Heart right ventricle (tissue), 16 donors: ENCODE measurements at places on chromosomes 2 and 18.

GRCh38 chr18:10877987-10878386 lies 271.4 kb downstream of the PIEZO2 start:
- no peak overlapping the region for H3K27ac ChIP-seq
- no peaks in the 10 kb centered on the region for H3K27me3 ChIP-seq
- H3K4me1 ChIP-seq: no peaks in the 10 kb centered on the region
- DNase-seq: no peak
- no peaks in the 10 kb centered on the region for H3K36me3 ChIP-seq

DNA sequence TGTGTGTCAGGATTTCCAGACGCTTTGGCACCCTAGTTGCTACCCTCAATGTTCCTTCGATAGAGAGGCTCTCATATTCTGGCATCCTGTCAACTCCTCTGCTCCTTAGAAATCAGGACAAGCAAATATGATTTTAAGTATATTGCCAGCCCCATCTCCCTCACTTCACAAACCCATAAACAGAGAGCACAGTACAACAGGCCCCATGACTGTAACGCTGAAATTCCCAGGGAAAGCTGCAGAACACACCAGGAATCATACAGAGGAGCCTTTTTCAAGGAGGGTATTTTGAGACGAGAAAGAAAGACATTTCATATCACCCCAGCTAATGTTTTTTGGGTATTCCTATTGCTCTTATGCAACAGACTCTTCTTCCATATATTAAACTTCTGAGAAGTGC lies 162.9 kb downstream of the NAPG start:
- no peak overlapping the region for H3K4me3 ChIP-seq
- H3K27me3 ChIP-seq: no peaks in the 10 kb centered on the region
- H3K4me1 ChIP-seq: no peaks in the 10 kb centered on the region
- no peak overlapping the region for H3K27ac ChIP-seq
- H3K36me3 ChIP-seq: no peaks in the 10 kb centered on the region
- DNase-seq: no peak

- H3K4me1 ChIP-seq: no peaks in the 10 kb centered on the region
- no peak overlapping the region for H3K27ac ChIP-seq
- no peak for DNase-seq
- H3K36me3 ChIP-seq: no peaks in the 10 kb centered on the region
- no peaks in the 10 kb centered on the region for H3K27me3 ChIP-seq
Measured at GRCh38 chr2:16326711-16327300, 338.8 kb downstream of the CYRIA start.

- H3K4me1 ChIP-seq: peaks cover 13% of the 10 kb centered on the region
- no peak for DNase-seq
- no peaks in the 10 kb centered on the region for H3K27me3 ChIP-seq
- no peak overlapping the region for H3K27ac ChIP-seq
Measured at GRCh38 chr2:160613466-160614153, 120.0 kb upstream of the RBMS1 start.

DNA sequence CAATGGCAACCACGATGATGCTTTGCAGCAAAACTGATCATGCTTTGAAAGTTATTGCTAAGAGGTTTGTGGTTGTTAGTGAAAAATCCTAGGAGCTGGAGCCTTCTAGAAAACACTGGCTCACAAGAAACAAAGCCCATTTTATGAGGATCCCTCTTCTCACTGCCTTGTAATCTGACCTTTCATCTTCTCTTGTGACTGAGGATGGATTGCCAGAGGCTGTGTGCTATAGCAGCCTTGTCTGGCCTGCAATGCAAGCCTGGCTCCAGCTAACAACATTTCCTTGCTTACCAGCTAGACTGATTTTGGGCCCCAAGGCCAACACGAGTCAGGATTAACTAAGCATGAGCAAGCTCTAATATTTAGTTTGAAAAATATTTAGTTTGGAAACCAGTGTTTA lies 13.1 kb downstream of the PIEZO2 start:
- no peaks in the 10 kb centered on the region for H3K36me3 ChIP-seq
- H3K4me3 ChIP-seq: no peak overlapping the region
- DNase-seq: no peak
- no peaks in the 10 kb centered on the region for H3K4me1 ChIP-seq
- no peaks in the 10 kb centered on the region for H3K27me3 ChIP-seq

DNA sequence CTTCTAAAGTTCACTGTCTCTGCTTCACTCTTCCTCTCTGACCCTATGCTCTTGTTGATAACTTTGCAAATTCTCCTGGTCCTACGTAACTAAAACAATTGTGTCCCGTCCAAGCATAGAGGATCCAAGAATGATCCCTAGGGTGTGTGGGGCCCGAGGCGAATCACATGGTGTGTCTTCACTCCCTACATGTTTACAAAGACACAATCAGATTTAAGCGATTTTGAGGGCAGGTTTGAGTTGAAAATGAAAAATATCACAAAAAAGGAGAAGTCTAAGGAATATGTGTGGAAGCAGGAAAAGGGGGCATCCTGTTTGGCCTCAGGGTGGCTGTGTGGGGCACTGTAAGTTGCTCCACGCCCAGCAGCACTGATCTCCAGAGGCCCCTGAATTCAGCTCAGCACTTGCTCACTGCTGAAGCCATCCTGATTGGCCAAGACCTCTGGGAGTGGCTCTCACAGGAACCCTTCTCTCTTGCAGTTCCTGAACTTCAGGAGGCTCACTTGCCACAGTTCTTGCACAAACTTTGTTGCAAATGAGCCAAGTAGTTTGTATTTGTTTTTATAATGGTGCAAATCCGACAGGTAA lies 363.6 kb downstream of the ZNF521 start:
- peaks cover 28% of the 10 kb centered on the region for H3K4me1 ChIP-seq
- no peaks in the 10 kb centered on the region for H3K36me3 ChIP-seq
- peak; percentile 35 for DNase-seq
- no peak overlapping the region for H3K4me3 ChIP-seq
- H3K27me3 ChIP-seq: no peaks in the 10 kb centered on the region

DNA sequence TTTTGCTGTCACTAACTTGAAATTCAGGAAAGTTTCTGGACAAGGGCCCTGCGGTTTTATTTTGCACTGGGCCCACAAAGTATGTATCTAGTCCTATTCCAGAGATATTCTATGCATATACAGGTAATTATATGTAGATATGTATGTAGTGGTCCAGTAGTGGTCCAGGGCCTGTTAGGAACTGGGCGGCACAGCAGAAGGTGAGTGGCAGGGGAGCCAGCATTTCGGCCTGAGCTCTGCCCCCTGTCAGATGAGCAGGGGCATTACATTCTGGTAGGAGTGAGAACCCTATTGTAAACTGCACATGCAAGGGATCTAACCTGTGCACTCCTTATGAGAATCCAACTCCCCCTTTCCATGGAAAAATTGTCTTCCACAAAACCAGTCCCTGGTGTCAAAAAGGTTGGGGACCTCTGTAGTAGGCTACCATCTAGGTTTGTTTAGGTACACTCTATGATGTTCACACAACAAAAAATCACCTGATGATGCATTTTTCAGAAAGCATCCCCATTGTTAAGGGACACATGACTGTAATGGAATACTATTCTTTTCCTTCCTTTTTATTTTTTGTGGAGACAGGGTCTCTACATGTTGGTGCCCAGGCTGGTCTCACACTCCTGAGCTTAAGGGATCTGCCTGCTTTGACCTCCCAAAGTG lies 2.8 kb upstream of the PPP4R3B start:
- no peak overlapping the region for H3K4me3 ChIP-seq
- no peaks in the 10 kb centered on the region for H3K27me3 ChIP-seq
- peaks cover 62% of the 10 kb centered on the region for H3K4me1 ChIP-seq

- H3K27me3 ChIP-seq: no peaks in the 10 kb centered on the region
- H3K4me1 ChIP-seq: no peaks in the 10 kb centered on the region
- no peaks in the 10 kb centered on the region for H3K36me3 ChIP-seq
- H3K27ac ChIP-seq: no peak overlapping the region
Measured at GRCh38 chr2:179195141-179195540, 69.5 kb downstream of the SESTD1 start.

DNA sequence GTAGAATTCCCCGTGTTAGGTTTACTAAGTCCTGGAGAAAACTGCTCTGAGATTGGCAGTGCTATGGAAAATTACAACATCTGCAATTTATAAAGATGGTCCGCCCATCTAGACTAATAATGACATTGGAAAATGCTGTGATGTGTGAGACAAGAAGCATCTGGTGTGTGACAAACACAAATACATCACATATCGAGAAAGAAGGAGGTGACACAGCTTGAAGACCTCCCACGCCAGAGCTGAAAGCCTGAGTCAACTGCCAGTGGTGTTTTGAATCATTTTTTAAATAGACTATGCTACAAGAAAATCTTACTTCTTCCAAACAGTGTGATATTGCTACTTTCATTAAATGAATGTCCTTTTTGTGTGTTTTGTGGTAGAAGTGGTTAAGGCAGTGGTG lies 8.6 kb upstream of the ANO7 start:
- H3K4me3 ChIP-seq: no peak overlapping the region
- H3K4me1 ChIP-seq: no peaks in the 10 kb centered on the region
- peaks cover 82% of the 10 kb centered on the region for H3K36me3 ChIP-seq
- H3K27ac ChIP-seq: no peak overlapping the region
- H3K27me3 ChIP-seq: no peaks in the 10 kb centered on the region

GRCh38 chr2:8132351-8132831 lies 549.5 kb upstream of the ID2 start:
- DNase-seq: peak; percentile 45
- H3K4me3 ChIP-seq: no peak overlapping the region
- H3K27me3 ChIP-seq: no peaks in the 10 kb centered on the region
- peak overlapping the region; percentile 74 for H3K27ac ChIP-seq
- peaks cover 24% of the 10 kb centered on the region for H3K4me1 ChIP-seq
- no peaks in the 10 kb centered on the region for H3K36me3 ChIP-seq

GRCh38 chr2:217045700-217046475 lies 186.0 kb upstream of the TNP1 start:
- no peak for DNase-seq
- H3K27ac ChIP-seq: no peak overlapping the region
- peaks cover 19% of the 10 kb centered on the region for H3K27me3 ChIP-seq
- no peak overlapping the region for H3K4me3 ChIP-seq

- no peak for DNase-seq
- no peaks in the 10 kb centered on the region for H3K4me1 ChIP-seq
- H3K36me3 ChIP-seq: no peaks in the 10 kb centered on the region
- H3K27me3 ChIP-seq: no peaks in the 10 kb centered on the region
Measured at GRCh38 chr2:218375212-218375611, 6.9 kb upstream of the SLC11A1 start.

GRCh38 chr2:144515696-144516410 lies 4.1 kb downstream of the ZEB2 start:
- H3K4me1 ChIP-seq: peaks cover 24% of the 10 kb centered on the region
- peak overlapping the region; percentile 79 for H3K4me3 ChIP-seq
- peak; percentile 59 for DNase-seq
- H3K27ac ChIP-seq: peak overlapping the region; percentile 100

GRCh38 chr2:98824256-98825019 lies 93.5 kb upstream of the MGAT4A start:
- H3K27me3 ChIP-seq: peaks cover 17% of the 10 kb centered on the region
- peak overlapping the region; percentile 94 for H3K27ac ChIP-seq
- no peak overlapping the region for H3K4me3 ChIP-seq

DNA sequence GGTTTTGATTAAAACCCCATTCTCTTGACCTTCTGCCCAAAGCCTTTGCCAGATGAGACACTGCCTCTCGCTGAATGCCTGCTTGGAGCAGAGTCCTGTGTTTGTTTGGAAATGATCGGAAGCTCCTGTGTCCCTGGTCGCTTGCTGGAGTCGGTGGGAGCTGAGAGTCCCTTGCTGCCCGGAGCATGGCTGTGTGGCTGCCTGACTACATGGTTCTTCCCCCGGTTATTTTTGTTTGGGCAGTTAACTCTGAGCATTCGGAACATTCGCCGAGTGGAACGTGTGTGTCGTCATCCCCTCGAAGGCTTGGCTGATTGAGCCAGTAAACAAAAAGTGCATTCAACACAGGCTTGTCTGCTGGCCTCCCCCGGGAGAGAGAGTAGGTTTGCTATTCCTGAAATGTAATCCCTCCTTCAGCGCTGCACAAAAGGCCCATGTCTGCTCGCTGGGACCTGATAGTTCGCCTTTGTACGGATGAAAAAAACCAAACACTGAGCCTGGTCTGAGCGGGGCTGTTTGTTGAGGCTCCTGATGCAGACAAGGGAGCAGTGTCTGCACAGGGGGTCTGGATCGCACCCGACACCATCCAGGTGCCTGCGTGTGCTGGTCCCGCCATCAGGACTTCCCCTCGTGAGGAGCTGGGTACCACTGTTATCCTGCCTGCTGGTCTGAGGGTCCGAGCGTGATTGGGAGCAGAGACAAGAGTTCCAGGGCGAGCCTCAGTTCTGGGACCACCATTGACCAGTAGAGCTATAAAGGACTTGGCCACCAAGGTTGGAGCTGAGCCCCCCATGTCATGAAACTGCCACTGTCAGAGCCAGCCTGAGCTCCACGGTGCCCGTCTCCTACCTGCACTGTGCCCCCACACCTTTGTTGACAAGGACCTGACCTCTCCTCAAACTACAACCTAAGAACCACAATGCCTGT lies 83.8 kb downstream of the AGAP1 start:
- peak overlapping the region; percentile 26 for H3K4me3 ChIP-seq
- no peak overlapping the region for H3K27ac ChIP-seq
- H3K27me3 ChIP-seq: no peaks in the 10 kb centered on the region
- peak; percentile 58 for DNase-seq
- peaks cover 7% of the 10 kb centered on the region for H3K4me1 ChIP-seq
- no peaks in the 10 kb centered on the region for H3K36me3 ChIP-seq

DNA sequence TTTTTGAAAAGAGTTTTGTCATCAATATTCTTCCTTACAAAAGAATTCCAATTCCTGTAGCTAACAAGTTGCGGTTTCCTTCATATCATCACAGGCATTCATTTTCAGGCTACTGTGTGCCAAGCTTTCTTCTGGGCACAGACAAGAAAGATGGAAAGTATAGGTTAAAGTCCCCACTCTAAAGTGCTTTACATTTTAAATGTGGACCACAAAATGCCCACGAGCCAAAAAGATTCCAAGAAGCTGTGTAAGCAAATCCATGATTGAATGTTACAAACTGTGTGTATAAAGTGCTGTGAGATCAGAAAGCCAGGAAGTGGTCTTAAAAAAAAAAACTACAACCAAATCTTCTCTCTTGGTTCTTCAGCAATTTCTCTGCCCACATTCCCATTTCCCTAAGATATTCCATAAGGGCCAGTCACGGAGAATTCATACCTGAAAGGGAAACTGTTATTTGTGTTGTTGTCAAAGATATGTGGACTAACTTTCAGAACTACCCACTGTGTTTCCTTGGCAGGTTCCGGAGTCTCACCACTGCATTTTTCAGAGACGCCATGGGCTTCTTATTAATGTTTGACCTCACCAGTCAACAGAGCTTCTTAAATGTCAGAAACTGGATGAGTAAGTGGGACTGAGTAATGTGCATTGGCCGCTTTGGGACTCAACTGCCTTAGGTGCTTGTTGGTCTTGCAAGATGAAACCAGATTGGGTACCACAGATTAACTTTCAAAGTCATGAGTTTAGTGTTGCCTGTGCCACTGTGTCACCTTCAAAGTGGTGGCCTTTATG lies 55.7 kb downstream of the RAB27B start:
- no peak overlapping the region for H3K27ac ChIP-seq
- no peaks in the 10 kb centered on the region for H3K27me3 ChIP-seq
- no peak for DNase-seq
- no peaks in the 10 kb centered on the region for H3K36me3 ChIP-seq
- H3K4me1 ChIP-seq: no peaks in the 10 kb centered on the region
